ENCODE measurements at places on chromosomes 7 and 10.

DNA sequence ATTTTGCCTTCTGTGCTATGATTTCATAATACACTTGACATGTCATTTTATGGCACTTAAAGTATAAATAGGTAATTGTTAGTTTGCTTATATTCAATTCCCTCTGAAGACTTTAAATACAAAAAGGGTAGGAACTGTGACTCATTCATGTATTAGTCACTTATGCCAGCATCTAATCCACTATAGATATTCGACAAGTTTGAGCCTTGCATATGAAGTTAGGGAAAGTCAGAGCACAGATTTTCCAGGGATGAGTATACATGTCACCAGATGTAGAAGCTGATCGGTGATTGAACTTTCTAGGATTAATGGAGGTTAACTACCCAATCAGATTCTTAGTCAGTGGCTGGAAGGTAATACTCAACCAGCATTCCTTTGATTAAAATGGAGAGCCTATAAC, 1321.5 kb downstream of the XPNPEP1 start:
- peak; percentile 13 for DNase-seq

DNA sequence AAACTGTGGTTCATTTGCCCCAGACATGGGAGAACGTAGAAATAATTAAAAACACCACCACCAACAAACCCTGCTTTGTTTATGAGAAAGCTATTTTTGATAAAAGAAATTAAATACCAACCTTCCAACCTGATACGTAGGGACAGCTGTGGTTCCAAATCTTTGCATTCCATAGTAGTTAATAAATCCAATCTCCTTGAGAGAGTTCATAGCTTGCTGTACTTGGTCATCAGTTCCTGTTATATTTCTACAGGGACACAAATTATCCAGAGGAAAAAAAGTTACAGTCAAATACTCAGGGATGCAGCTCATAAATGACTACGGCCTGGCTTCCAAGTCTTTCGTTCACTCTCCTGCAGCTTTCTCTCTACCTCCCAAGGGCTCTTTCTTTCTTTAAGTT, 41.1 kb downstream of the PUS7 start:
- DNase-seq = peak; percentile 20

DNA sequence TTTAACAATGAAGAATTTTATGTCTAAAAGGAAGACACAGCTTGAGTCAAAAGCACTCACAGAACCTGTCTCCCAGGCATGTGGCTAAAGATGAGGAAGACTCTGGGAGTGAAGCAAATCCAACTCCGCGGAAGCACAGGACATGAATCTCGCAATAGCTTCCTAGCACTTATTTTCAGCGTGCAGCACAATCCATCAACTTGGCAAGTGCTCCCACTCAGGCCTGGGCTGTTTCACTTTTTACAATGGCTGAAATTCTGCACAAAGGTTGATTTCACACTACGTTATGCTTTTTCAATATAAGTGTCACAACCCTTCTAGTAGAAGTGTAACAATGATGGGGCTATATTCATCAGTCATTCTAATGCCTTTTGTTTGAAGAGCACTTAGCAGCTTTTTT, 180.2 kb downstream of the XPNPEP1 start:
- no peak for DNase-seq

- DNase-seq = no peak
These were observed 96.2 kb downstream of the C10orf105 start for GRCh38 chr10:71623098-71623985.

DNA sequence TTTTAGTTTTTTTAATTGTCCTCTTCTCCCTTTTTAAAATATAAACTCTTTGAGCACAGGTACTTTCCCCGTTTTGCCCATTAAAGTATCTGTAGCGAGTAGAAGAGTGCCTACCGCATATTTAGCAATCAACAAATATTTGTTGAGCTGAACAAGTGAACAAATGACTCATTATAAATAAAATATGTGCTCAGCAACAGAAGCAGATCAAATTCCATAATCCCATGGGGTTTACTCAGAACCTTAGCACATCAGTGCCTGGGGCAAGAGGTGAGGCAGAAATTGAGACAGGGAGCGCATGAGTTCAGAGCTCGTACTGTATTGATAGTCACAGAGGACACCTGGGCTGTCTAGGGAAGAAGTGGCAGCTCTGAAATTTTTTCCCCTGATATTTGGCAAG, 161.0 kb downstream of the SEM1 start:
- no peak for DNase-seq

All from fibroblast of skin of left quadriceps (primary cell).